ENCODE measurements at places on chromosomes 11 and 22.

- H3K36me3 ChIP-seq: no peaks in the 10 kb centered on the region
- no peak for DNase-seq
- peaks cover 16% of the 10 kb centered on the region for H3K4me1 ChIP-seq
- H3K27ac ChIP-seq: peak overlapping the region; percentile 68
These were observed 96.5 kb downstream of the NXPE2 start for GRCh38 chr11:114774599-114775361.

DNA sequence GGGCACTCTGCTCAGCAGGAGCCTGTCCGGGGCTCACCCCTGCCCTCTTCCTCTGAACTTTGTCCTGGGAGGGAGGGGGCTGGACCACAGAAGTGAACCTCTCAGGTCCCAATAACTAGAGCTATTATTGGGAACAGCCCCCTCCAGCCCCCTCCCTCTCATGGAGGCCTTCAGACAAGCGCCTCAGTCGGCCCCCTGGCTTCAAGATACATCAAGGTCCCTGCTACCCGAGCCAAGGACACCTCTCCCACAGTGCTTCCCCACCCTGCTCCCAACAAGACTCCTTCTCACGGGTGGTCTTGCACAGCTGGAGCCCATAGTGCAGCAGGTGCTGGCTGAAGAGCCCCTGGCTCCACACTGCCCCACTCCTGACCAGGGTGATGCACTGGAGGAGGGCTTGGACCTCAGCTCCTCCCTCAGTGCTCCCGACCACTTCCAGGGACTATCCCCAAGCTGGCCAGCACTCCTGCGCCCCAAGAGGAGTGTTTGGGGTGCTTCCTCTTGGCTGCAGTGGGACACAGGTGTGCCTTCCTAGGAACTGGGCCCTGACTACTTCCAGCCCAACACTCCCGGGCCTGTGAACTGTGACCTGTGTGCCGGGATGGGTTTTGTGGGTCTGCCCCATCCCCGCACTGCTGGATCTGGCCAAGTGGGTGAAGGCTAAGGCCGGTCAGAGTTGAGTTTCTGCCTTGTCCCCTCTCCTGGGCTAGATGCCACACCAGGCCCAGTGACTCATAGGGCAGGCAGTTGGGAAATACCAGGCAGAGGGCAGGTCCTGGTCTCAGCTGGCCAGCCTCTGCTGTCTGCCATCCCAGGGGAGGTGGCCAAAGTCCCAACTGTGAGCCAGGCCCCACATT lies 2.2 kb downstream of the PNPLA2 start:
- peaks cover 5% of the 10 kb centered on the region for H3K4me1 ChIP-seq
- no peaks in the 10 kb centered on the region for H3K36me3 ChIP-seq
- no peak overlapping the region for H3K27ac ChIP-seq
- no peaks in the 10 kb centered on the region for H3K27me3 ChIP-seq

GRCh38 chr11:5783255-5783654 lies at the start of gene OR52N5:
TSS of gene OR52N5 (minus strand) at chr11:5783355. CDS start at chr11:5778634, 4,721 bp downstream.
- H3K4me1 ChIP-seq: no peaks in the 10 kb centered on the region
- no peak within 1 kb of the TSS for H3K4me3 ChIP-seq
- H3K27me3 ChIP-seq: no peaks in the 10 kb centered on the region
- H3K36me3 ChIP-seq: no peaks in the 10 kb centered on the region
- H3K27ac ChIP-seq: no peak within 1 kb of the TSS

GRCh38 chr22:46352276-46352675 lies 16.8 kb downstream of the TRMU start:
- peaks cover 4% of the 10 kb centered on the region for H3K36me3 ChIP-seq
- DNase-seq: no peak
- no peak overlapping the region for H3K4me3 ChIP-seq
- no peaks in the 10 kb centered on the region for H3K27me3 ChIP-seq
- no peak overlapping the region for H3K27ac ChIP-seq

DNA sequence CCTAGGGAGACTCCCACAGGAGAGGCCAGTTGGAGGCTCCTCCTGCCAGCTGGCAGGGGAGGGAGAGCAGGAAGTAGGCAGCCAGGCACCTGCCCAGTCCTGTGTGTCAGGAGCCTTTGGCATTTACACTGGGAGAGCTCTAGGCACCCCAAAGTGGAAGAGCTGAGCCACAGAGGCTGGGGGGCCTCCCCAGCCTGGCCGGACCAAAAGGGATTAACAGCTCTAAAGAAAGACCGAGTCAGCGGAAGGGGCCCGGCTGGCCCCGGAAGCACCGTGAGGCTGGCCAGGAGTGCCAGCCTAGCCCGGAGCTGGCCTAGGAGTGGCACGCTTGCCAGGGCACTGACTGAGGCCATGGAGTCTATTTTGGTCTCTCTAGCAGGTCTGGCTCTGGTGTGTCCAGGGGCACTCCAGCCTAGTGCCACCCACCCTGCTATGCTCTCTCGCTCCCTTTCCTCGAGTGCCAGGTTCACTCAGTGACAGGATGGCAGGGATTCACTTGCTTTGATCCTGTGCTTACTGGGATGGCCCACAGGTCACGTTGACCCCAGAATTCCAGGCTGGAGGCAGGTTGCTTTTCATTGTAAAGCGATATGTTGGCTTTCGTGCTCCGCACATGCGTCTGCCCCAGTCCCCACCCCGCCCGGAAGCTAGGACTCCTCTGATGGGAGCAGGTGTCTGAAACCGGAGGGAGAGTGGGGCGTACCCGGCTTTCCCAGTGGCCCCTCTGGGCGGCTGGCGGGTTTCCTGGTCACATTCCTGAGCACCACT lies 3.3 kb upstream of the KMT5B start:
- H3K4me1 ChIP-seq: 0 out of 2 replicates have a peak, but pooled peaks cover 4% of the 10 kb centered on the region
- H3K27me3 ChIP-seq: peaks cover 11% of the 10 kb centered on the region
- no peaks in the 10 kb centered on the region for H3K36me3 ChIP-seq
- DNase-seq: no peak

DNA sequence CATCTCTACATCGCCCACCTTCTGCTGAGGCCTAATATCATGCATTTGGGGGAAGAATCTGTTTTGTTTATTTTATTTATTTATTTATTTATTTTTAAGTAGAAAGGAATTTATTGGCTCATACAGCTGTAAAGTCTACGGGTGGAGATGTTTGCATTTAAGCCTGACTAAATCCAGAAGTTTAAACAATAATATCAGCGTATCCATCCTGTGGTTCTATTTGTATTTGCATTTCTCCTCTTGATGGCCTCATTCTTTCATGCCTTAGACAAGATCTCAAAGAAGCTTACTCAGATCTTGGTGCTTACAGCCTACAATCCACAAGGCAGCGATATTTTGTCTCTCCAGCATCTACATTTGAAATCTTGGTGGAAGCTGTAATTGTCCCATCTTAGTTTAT lies 67.1 kb upstream of the CARD18 start:
- DNase-seq: no peak
- H3K27ac ChIP-seq: no peak overlapping the region
- H3K27me3 ChIP-seq: no peaks in the 10 kb centered on the region
- no peaks in the 10 kb centered on the region for H3K36me3 ChIP-seq
- no peaks in the 10 kb centered on the region for H3K4me1 ChIP-seq
- H3K4me3 ChIP-seq: no peak overlapping the region

DNA sequence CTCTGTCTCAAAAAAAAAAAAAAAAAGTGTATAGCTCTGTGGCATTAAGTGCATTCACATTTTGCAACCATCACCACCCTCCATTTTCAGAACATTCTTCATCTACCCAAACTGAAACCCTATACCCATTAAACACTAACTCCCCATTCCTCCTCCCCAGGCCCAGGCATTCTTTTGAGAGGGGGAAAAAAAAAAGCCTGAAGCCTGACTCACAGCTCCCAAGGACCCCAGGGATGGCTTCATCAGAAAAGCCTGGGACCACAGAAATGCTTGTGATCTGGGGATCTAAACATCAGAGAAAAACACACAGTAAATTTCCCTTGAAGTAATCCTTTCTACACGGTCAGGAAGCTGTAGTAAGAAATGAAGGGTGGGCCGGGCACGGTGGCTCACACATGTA lies 10.7 kb upstream of the GTSE1 start:
- no peak overlapping the region for H3K4me3 ChIP-seq
- no peak overlapping the region for H3K27ac ChIP-seq
- H3K36me3 ChIP-seq: no peaks in the 10 kb centered on the region
- no peak for DNase-seq
- H3K27me3 ChIP-seq: no peaks in the 10 kb centered on the region

- H3K4me3 ChIP-seq: no peak overlapping the region
- H3K4me1 ChIP-seq: peaks cover 30% of the 10 kb centered on the region
- H3K27ac ChIP-seq: peak overlapping the region; percentile 36
These were observed 107.0 kb upstream of the SESN3 start for GRCh38 chr11:95337972-95338429.

DNA sequence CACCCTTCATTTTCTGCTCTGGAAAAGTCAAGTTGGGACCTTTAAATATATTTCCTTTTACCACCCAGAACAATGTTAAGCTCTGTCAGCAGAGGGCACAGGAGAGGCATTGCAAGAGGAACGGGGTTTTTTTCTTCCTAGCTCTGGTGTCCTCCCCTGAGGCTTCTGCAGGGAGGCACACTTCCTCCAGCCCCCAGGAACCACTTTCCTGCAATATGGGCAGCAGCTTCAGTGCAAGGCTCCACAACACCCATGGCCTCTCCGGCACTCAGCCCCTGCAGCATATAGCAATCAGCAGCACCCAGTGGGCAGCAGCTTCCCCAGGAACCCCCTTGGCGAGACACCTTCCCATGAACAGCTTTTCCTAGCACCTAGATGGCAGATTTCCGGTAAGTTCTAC lies 101.4 kb downstream of the SYT9 start:
- H3K27ac ChIP-seq: no peak overlapping the region
- DNase-seq: peak; percentile 48
- no peaks in the 10 kb centered on the region for H3K27me3 ChIP-seq
- no peaks in the 10 kb centered on the region for H3K36me3 ChIP-seq
- no peak overlapping the region for H3K4me3 ChIP-seq
- H3K4me1 ChIP-seq: no peaks in the 10 kb centered on the region

GRCh38 chr11:124656774-124657630 lies 16.5 kb downstream of the SIAE start:
- H3K36me3 ChIP-seq: no peaks in the 10 kb centered on the region
- no peak for DNase-seq
- no peaks in the 10 kb centered on the region for H3K27me3 ChIP-seq
- no peak overlapping the region for H3K4me3 ChIP-seq

DNA sequence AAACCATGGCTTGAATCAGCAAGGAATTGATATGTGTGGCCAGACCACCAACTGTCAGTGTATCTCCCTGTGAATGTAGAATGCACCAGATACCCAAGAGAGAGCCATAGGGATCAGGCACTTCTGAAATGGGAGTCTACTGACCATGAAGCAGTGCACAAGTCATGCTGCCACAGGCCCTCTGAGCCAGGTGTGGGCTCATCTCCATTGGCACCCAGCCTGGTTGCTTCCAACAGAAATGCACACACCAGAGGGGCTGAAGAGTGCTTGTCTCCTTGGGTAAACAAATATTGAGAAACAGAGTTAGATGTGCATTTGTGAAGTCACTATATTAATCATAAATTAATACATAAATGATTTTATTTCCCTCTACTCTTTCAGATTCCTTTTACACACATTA lies 28.4 kb upstream of the PANX1 start:
- no peaks in the 10 kb centered on the region for H3K4me1 ChIP-seq
- H3K27ac ChIP-seq: no peak overlapping the region
- no peak for DNase-seq
- no peak overlapping the region for H3K4me3 ChIP-seq

DNA sequence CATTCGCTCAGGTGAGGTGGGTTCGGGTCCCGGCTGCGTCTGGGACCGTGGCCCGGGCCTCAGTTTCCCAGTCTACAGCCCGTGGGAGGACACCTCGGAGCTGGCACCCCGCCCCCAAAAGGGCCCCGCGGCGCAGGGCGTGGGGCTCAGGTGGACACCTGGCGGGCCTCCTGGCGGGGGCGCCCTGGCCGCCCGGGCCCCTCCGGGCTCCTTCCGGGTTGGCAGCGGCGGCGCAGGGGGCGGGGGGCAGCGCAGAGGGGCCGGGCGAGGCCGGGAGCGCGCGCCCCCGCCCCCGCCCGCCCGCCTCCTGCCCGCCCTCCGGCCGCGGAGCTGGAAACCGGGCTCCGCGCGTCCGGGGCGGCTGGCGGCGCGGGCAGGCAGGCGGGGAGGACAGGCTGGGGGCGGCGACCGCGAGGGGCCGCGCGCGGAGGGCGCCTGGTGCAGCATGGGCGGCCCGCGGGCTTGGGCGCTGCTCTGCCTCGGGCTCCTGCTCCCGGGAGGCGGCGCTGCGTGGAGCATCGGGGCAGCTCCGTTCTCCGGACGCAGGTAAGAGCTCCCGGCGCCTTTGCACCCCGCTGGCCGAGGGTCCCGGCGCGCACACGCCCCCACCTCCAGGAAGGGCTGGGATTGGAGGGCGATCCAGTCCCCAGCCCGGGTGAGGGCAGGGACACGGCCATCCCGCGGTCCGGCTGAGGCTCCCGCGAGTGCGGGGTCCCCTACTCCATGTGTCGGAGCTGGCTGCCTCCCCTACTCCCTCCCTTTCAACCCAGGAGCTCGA lies at the start of gene EMID1:
EMID1 (plus strand) TSS at position 303 of the 778 bp plus-strand sequence; CDS start at position 446, 143 bp downstream.
- no peaks in the 10 kb centered on the region for H3K36me3 ChIP-seq
- peak within 1 kb of the TSS; percentile 85 for H3K4me3 ChIP-seq
- peaks cover 59% of the 10 kb centered on the region for H3K4me1 ChIP-seq
- H3K27me3 ChIP-seq: no peaks in the 10 kb centered on the region
- peak; percentile 53 for DNase-seq
- H3K27ac ChIP-seq: no peak within 1 kb of the TSS

GRCh38 chr11:44328138-44328660 lies 18.3 kb upstream of the ALX4 start:
- no peaks in the 10 kb centered on the region for H3K36me3 ChIP-seq
- H3K27me3 ChIP-seq: 0 out of 2 replicates have a peak, but pooled peaks cover 2% of the 10 kb centered on the region
- no peaks in the 10 kb centered on the region for H3K4me1 ChIP-seq
- no peak for DNase-seq
- no peak overlapping the region for H3K27ac ChIP-seq
- H3K4me3 ChIP-seq: no peak overlapping the region

DNA sequence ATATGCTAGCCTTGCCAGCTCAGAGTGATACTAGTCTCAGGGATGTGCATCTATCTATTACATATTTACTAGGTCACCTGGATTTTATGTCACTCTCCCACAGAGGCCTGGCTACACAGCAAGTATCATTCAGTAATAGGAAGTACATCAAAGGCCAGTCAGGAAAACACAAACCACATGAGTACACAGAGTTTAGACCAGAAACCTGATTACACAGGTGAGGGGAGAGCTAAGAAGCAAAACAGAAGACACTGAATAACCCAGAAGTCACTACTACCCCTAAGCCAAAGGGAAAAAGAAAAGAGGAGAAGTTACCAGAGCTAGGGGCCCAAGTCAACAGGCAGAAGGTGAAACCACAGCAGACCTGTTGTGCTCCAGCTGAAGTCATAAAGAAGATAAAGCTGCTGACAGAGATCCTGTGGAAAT lies 13.3 kb downstream of the LPXN start:
- DNase-seq: peak; percentile 87
- H3K36me3 ChIP-seq: peaks cover 21% of the 10 kb centered on the region
- peak overlapping the region; percentile 97 for H3K27ac ChIP-seq
- no peak overlapping the region for H3K4me3 ChIP-seq

- 0 out of 2 replicates have a peak, but pooled peaks cover 3% of the 10 kb centered on the region for H3K36me3 ChIP-seq
- H3K4me3 ChIP-seq: no peak overlapping the region
- H3K27me3 ChIP-seq: no peaks in the 10 kb centered on the region
- no peak for DNase-seq
- H3K4me1 ChIP-seq: no peaks in the 10 kb centered on the region
- H3K27ac ChIP-seq: no peak overlapping the region
These were observed 90.0 kb downstream of the BCR start for GRCh38 chr22:23270212-23270733.
